Pericardium fibroblast (primary cell): ENCODE measurements at places on chromosomes 5 and 9. TPM values are rescaled to one million over a fixed set of nuclear protein-coding genes. Genes with fewer than 3 reads are reported as not detected.

Gene PDGFRB
- total RNA-seq, result 232 and 372 TPM in 2 replicates

Gene LCN9
- total RNA-seq, result not detected in 2 replicates

Gene RASGRF2
- 0.09 and 0.12 TPM in 2 replicates for total RNA-seq

Gene KIF24
- 0.09 and 0.70 TPM in 2 replicates for total RNA-seq

Gene PLK2
- total RNA-seq, result 458 and 890 TPM in 2 replicates

Gene SMIM27
- 6.6 and 10.6 TPM in 2 replicates for total RNA-seq

Gene TMEM174
- not detected in 2 replicates for total RNA-seq

Gene SOHLH1
- not detected in 2 replicates for total RNA-seq

Gene KIF4B
- under 0.01 TPM in 1 of 2 replicates, not detected in the other for total RNA-seq

Gene TRAF1
- total RNA-seq, result 1.4 and 4.3 TPM in 2 replicates

Gene DMRT3
- not detected in 2 replicates for total RNA-seq

Gene IL13
- not detected in 2 replicates for total RNA-seq

Gene SPATA31D1
- not detected in 2 replicates for total RNA-seq

Gene GLDC
- total RNA-seq, result 0.51 and 3.5 TPM in 2 replicates

Gene GFRA3
- total RNA-seq, result not detected in 2 replicates

Gene CCNH
- total RNA-seq, result 37.2 and 48.2 TPM in 2 replicates

Gene SLC2A8
- 0.43 and 10.0 TPM in 2 replicates for total RNA-seq

Gene FAM153A
- total RNA-seq, result 0.12 TPM in 1 of 2 replicates, not detected in the other

Gene RNF180
- 2.0 and 3.8 TPM in 2 replicates for total RNA-seq

Gene CA9
- total RNA-seq, result 0.77 and 2.9 TPM in 2 replicates

Gene FGF18
- total RNA-seq, result 0.60 TPM in 1 of 2 replicates, not detected in the other
